Tracheal epithelial cell (primary cell): ENCODE measurements at places on chromosomes 11 and 22. TPM values are rescaled to one million over a fixed set of nuclear protein-coding genes. Genes with fewer than 3 reads are reported as not detected.

Gene TMX2
- 61.2 and 68.2 TPM in 2 replicates for total RNA-seq

Gene OSM
- not detected in 2 replicates for total RNA-seq

Gene CHRDL2
- not detected in 2 replicates for total RNA-seq

Gene ISX
- not detected in 2 replicates for total RNA-seq

Gene GPHA2
- not detected in 2 replicates for total RNA-seq

Gene KCNJ1
- total RNA-seq: 0.43 TPM in 1 of 2 replicates, not detected in the other

Gene SYTL2
- total RNA-seq: 11.1 and 20.0 TPM in 2 replicates

Gene CCDC116
- total RNA-seq: 0.24 TPM in 1 of 2 replicates, not detected in the other

Gene OR8D4
- total RNA-seq: not detected in 2 replicates

Gene GCAT
- total RNA-seq: 23.4 and 26.4 TPM in 2 replicates

Gene OTOG
- total RNA-seq: under 0.01 TPM in 1 of 2 replicates, not detected in the other

Gene RFPL2
- not detected in 2 replicates for total RNA-seq

Gene NOX4
- total RNA-seq: 0.64 and 1.4 TPM in 2 replicates

Gene EIF3L
- 380 and 527 TPM in 2 replicates for total RNA-seq

Gene SERHL2
- 0.43 and 8.7 TPM in 2 replicates for total RNA-seq

Gene TRIM44
- 4.8 and 22.6 TPM in 2 replicates for total RNA-seq

Gene ACR
- not detected in 2 replicates for total RNA-seq

Gene IGLL1
- not detected in 2 replicates for total RNA-seq

Gene RIMBP3C
- total RNA-seq: under 0.01 and 0.21 TPM in 2 replicates

Gene USH1C
- 0.96 TPM in 1 of 2 replicates, not detected in the other for total RNA-seq

Gene CLDN5
- total RNA-seq: 2.7 and 7.9 TPM in 2 replicates

Gene CRYBB2
- total RNA-seq: not detected in 2 replicates

Gene ASCL2
- total RNA-seq: 1.4 and 1.7 TPM in 2 replicates

Gene POLR2L
- 15.1 and 37.4 TPM in 2 replicates for total RNA-seq

Gene ACTN3
- total RNA-seq: not detected in 2 replicates

Gene CCDC73
- total RNA-seq: under 0.01 TPM in 1 of 2 replicates, not detected in the other
